ENCODE measurements at places on chromosomes 6 and 20.

DNA sequence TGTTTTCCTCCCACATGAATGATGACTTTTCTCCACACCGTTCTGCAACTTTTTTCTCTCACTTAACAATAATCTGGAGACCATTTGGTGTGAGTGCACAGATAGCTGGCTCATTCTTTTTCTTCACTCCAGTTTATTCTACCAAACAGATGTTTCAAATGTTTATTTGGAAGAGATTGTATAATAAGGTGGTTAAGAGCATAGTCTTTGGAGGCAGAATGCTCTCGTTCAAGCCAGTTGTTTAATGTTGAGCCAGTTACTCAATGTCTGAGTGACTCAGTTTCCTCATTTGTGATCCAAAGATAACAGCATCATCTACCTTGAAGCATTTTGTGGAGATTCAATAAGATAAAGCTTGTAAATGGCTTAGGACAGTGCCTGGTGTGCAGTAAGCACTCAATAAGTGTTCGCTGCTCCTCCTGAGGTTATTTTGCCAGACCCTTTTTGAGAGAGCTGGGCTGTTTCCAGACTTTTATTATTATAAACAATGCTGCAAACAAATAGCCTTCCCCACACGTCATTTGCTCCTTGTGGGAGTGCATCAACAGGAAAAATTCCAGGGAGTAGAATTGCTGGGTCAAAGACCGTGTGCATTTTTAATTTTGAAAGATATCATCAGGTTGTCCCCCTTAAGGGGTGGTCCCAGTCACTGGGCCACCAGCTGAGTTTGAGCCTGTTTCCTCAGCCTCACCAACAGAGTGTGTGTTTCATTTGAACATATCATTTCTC lies 70.6 kb downstream of the VEGFA start:
- no peak for DNase-seq

DNA sequence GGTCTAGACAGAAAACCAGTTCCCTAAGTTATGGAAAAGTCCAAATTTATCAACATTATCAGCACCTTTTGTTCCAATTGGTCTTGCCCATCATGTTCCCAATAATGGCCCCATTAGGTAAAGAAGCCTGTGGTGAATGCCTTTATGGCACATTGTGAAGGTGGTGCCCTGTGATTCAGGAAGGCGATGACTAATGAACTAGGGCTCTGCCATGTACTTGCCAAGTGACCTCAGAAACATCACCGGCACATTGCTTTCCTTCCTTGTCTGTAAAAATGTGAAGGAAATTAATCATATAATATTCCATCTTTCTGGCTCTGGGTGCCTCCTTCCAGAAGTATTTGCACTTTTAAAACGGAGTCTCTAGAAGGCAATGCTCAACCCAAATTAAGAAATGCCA lies 132.3 kb downstream of the UNC5CL start:
- DNase-seq, result no peak

DNA sequence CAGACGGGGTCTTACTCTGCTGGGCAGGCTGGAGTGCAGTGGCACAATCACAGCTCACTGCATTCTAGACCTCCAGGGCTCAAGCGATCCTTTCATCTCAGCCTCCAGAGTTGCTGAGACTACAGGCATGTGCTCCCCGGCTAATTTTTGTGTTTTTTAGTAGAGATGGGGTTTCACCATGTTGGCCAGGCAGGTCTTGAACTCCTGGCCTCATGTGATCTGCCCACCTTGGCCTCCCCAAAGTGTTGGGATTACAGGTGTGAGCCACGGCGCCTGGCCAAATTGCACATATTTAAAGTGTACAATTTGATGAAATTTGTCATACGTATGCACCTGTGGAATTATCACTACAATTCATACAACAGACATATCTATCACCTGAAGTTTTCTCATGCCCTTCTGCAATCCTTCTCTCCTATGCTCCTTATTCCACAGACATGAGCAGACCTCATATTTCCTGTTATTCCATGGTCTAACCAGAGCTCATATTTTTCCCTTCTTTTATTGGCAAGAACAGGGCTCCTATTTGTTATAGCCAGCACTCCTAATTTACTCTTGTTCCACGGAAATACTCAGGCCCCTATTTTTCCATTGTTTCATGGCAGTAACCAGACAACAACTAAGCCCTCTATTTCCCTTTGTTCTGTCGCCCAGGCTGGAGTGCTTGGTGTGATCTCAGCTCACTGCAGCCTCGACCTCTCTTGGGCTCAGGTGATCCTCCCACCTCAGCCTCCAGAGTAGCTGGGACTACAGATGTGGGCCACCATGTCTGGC lies 2.2 kb upstream of the CSTL1 start:
- DNase-seq, result no peak

GRCh38 chr20:23146857-23147637 lies 60.9 kb upstream of the CD93 start:
- DNase-seq, result no peak

All from AG04450 (cell line).